ENCODE measurements at places on chromosomes 1 and 21.

- DNase-seq: no peak
These were observed 8.0 kb downstream of the MECR start for GRCh38 chr1:29222686-29223085.

DNA sequence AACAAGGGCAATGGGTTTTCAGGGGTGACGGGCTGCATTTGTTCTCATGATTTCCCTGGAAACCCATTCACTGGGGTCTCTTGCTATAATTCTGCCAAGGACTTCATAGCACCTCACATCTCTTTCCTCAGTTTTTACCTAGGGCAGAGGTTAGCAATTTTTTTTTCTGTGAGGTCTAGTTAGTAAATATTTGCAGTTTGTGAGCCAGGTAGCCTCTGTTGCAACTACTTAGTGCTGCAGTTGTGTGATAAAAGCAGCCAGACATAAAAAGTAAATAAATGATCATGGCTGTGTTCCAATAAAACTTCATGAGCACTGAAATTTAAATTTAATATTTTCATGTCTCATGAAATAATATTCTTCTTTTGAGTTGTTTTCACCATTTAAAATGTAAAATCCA, 37.7 kb downstream of the IFI44 start:
- no peak for DNase-seq

- DNase-seq: no peak
These were observed 51.3 kb upstream of the RUNX1 start for GRCh38 chr21:35100349-35100811.

DNA sequence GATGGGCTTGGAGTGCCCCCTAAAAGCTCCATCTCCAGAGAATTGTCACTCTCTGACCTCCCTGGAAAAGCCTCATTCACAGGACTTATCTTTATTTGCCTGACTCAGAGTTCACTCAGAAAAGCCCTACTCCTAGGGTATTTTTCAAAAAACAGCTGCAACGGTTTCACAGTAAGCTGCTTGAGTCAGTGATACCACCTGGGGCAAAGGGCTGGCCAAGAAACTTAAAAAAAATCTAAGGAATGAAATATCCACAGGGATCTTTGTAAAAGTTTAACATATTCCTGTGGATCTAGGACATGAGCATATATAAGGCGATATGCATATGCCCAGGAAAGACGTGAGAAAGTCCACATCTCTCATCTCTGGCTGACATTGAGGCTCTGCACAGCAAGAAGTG, 33.8 kb upstream of the TSPAN2 start:
- DNase-seq: no peak

DNA sequence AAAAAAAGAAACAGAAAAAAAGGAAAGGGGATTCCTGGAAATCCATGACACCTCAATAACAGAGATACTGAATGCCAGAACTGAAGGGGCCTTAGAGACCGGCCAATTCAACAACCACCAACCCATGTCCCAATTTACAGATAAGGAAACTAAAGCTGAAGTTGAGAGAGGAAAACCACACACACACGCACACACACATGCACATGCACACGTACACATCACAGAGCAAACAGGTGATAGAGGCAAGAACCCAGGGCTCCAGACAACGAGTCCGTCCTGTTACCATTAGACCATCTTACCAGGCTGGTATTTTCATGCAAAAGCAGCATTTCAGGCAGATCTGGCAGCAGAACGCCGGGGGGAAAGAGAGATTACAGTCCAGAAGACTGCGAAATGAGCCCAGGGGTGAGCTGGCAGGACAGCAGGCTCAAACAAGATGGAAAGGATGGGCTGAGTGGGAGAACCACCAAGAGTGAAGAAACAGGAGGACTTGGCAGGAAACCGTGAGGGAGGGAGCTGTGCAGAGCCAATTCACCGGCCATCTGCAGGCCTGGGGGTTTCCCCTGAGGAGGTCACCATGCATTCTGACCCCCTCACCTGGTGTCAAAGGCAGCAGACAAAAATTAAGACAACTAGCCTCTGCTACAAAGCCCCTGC, 43.5 kb downstream of the PAFAH2 start:
- no peak for DNase-seq

DNA sequence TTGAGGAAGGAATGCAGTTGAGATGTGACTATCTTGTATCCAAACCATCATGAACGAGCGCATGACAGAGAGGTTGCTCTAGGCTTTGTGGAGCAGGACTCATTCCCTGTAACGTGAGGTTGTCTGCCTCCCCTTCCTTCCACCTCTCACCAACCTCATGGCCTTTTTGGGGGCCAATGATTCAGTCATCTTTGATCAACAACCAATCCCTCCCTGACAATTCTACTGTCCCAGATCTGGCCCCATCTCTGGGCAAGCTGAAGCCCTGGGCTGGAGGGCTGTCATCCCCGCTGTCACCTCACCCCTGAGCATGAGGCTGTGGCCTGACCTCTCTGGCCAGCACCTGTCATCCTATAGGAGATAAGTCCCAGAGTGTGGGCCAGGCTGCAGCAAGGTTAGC, 19.7 kb downstream of the MTARC1 start:
- no peak for DNase-seq

DNA sequence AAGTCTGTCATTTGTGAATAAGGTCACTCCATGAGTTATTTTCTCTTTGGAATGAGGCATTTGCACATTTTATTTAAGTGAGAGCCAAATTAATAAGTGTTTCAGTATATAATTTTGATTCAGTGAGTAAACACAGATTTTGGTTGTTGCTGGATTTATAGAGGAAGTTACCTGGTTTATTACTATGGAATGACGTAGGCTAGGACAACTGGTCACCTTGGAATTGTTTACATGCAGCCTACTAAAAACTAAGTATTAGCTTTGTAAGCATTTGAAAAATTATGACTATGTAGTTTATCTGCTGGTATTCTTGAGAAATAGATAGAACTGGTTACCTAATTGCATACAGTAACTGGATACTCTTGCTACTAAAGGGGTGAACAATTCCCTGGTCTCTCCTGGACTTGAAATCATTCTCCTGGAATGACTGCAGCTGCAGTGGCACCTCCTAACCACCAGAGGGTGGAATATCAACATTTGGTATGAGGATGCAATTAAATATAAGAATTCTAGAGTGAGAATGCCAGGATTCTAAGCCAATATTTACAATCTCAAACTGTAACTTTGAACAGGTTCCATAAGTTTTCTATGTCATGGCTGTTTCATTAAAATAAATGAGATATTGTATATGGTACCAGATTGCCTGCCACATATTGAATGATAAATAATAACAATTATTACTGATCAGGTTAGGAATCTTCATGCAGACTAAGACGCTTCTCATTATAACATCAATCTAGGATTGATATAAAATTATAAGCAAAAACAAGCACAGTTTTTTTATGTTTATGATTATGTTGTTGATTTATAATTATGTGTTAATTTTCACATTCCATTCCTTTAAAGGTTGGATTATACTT, 3.5 kb upstream of the KRTAP27-1 start:
- DNase-seq: peak; percentile 29

DNA sequence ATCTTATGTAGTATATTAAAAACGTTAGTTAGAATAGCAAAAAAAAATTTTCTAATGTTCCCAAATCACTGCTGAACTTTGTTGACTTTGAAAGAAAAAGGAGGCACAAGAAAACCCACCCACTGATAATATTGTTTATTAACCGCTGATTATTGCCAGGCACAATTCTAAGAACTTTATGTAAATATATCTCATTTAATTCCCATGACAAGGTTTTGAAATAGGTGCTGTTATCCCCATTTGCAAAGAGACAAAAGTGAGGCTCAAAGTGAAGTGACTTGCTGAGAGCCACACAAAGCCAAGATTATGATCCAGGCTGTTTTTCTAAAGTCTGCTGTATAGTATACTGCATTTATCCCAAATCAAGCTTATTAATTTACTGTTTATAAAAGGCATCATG, 56.4 kb downstream of the SASS6 start:
- no peak for DNase-seq

GRCh38 chr1:72355899-72356298, 73.6 kb upstream of the NEGR1 start:
- no peak for DNase-seq

GRCh38 chr1:198359024-198359653, 181.3 kb downstream of the ATP6V1G3 start:
- DNase-seq: peak; percentile 37

DNA sequence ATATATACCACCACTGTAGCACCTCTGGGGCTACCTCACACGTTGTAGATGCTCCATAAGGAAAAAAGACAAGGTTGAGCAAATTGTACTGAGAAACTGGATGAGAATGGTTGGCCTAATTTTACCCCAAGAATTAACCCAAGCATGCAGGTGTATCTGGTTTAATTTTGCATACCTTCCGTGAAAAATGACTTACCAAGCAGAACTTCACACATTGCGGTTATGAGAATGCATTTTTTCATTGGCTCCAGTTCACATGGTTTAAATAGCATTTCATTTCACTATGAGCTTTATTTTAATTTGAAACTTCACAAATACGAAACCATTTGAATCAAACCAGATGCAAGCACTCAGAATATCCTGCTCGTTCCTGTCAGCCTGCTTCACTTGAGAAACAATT, 512.2 kb downstream of the LTN1 start:
- DNase-seq: no peak

DNA sequence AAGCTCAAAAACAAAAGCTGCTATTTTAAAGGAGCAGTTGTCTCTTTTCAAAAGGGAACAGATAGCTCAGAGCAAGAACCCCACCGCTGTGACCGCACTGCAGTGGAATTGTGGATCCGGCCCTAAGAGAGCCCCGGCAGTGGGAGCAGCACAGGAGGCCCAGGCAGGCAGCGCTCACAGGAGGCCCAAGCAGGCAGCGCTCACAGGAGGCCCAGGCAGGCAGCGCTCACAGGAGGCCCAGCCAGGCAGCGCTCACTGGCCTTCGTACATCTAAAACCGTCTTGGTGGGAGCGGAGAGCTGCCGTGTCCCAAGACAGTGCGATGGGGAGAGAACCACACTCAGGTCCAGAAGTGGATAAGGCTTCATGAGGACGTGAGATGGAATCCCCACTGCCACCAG, 4.0 kb downstream of the TFF3 start:
- no peak for DNase-seq

- no peak for DNase-seq
These were observed 175.9 kb downstream of the LHX8 start for GRCh38 chr1:75310067-75310466.

- DNase-seq: no peak
These were observed 37.9 kb upstream of the PTPRF start for GRCh38 chr1:43492826-43493225.

DNA sequence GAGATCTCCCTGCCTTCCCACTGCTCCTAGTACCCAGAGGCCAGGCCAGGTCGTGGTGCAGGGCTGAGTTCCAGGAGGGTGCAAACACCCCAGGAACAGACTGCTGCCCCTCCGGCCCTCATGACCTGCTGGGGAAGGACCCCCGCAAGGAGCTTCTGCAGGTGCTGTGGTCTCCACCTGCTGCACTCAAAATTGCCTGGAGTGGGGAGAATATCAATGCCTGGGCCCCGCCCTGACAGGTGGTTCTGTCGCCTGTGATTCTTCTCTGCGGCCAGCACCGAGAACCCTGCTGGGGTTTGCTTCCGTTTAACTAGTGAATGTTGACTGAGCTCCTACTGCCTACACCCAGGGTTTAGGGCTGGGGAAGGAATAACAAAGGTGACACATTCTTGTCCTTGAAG, 2.1 kb upstream of the TFF3 start:
- no peak for DNase-seq

GRCh38 chr1:22832414-22832786, 121.8 kb downstream of the EPHB2 start:
- DNase-seq: peak; percentile 49

GRCh38 chr1:55965981-55966461, 613.3 kb downstream of the PLPP3 start:
- no peak for DNase-seq

- no peak for DNase-seq
These were observed 149.8 kb downstream of the PTPRC start for GRCh38 chr1:198788561-198789064.

GRCh38 chr1:65209005-65209885, 61.2 kb downstream of the AK4 start:
- DNase-seq: peak; percentile 56

GRCh38 chr1:155942578-155943141, 1.2 kb downstream of the RXFP4 start:
- DNase-seq: no peak

GRCh38 chr1:151710187-151710840, 6.3 kb downstream of the CELF3 start:
- no peak for DNase-seq

DNA sequence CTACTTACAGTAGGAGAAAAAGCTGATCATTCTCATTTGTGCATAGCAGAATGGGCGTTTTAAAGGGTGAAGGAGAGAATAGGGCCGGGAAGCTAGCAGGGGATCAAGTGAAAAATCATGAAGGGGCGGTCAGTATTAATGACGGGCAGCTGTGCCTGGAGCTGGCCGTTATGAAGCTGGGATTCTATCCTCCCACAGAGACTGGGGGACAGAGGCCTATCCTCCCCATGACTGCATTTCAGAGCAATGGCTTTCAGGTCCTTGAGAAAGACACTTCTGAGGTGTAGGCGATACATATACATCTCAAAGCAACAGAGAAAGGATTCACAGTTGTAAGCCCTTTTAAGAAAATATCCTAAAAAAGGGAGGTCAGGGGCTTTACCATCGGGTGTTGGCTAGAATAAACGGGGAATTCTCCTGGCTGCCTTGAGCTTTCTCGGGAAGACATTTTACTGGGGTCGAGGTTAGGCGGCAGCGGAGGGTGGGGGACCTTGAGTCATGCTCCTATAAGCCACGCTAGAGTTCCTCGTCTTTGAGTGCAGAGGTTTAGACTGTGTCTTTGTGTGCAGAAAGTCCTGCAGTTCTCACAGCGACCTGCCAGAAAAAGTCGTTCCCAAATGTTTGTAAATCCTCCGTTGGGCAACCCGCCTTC, 559 bp upstream of the MTARC2 start:
- no peak for DNase-seq

DNA sequence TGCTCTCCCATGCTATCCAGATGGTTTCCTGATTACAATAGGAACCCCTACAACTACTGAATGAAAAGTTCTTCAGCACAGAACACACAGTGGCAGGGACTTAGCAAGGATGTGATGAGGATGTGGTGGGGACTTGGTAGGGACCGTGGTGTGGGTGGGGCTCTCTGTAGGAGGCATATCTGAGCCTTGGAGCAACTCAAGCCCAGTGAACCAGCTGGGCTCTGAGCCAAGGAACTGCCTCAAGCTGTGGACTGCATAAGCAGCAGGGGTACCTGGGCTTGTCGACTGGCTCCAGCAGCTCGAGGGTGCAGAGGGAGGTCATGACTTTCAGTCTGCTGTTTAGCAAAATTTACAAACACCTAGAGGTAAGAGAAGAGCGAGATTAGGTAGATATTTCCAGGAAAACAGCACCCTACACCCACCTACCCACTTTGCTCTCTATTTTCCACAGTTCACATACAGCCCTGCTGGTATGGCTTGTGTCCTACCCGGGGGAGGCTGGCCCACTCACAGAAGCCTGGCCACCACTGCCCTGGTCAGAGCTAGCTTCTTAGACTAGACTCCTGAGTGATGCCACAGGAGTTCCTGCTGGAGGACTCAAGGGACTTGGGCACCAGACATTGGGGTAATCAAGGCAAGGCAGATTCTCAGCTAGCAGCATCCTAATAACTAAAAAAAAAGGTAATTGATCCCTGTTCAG, 86.8 kb upstream of the GCLM start:
- no peak for DNase-seq

- peak; percentile 91 for DNase-seq
These were observed 19.5 kb upstream of the ADAR start for GRCh38 chr1:154627257-154628120.

- no peak for DNase-seq
These were observed 164.6 kb downstream of the CYYR1 start for GRCh38 chr21:26408511-26408910.

Data from ACHN (cell line).